Ovary (tissue), 10 donors: ENCODE measurements at places on chromosomes 3 and 15. TPM values are rescaled to one million over a fixed set of nuclear protein-coding genes. Genes with fewer than 3 reads are reported as not detected.

GRCh38 chr3:98855806-98856400 is 45.6 kb downstream of the DCBLD2 start:
- no peaks in the 10 kb centered on the region for H3K4me1 ChIP-seq
- DNase-seq, result no peak
- no peak overlapping the region for H3K4me3 ChIP-seq
- no peaks in the 10 kb centered on the region for H3K27me3 ChIP-seq

DNA sequence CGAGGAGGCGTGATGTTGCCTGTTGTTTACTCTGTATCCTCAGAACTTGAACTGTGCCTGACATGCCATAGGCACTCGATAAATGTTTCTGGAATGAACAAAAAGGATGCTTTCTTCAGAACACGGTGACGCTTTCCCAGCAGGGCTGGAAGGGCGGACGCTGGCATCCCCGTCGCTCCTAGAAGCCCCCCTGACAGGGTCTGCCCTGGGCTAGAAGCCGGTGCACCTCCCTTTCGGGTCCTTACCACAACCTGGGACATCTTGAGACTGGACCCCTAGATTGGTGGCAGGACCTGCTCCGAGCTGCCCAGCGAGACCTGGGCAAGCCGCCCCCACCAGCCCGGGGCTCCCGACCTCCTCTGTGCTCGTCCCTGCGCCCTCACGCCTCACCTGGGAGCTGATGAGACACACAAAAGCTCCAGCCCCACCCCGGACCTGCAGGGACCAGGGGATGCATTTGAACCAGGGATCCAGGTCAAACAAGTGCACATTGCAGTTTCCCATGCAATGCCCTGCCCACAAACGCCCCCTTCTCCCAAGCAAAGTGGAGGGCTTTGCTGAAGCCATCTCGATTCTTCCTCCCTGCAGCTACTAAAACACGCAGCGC is 131.2 kb upstream of the MEF2A start:
- H3K27ac ChIP-seq, result no peak overlapping the region
- H3K4me1 ChIP-seq, result peaks cover 8% of the 10 kb centered on the region
- H3K36me3 ChIP-seq, result no peaks in the 10 kb centered on the region
- H3K27me3 ChIP-seq, result no peaks in the 10 kb centered on the region

- H3K36me3 ChIP-seq, result no peaks in the 10 kb centered on the region
- no peaks in the 10 kb centered on the region for H3K27me3 ChIP-seq
- no peak for DNase-seq
- no peaks in the 10 kb centered on the region for H3K4me1 ChIP-seq
- no peak overlapping the region for H3K27ac ChIP-seq
These were observed 60.1 kb downstream of the RAD18 start for GRCh38 chr3:8903191-8903590.

- no peak overlapping the region for H3K27ac ChIP-seq
- H3K27me3 ChIP-seq, result no peaks in the 10 kb centered on the region
- H3K4me1 ChIP-seq, result no peaks in the 10 kb centered on the region
- no peaks in the 10 kb centered on the region for H3K36me3 ChIP-seq
- H3K4me3 ChIP-seq, result no peak overlapping the region
These were observed 219.4 kb upstream of the GBE1 start for GRCh38 chr3:81980596-81981494.

LEKR1 gene
- total RNA-seq, result 7.8 TPM

NR1I2 gene
- 0.22 TPM for total RNA-seq
